ENCODE measurements at places on chromosomes 13 and 19.

GRCh38 chr13:99310382-99311031, 3.3 kb upstream of the GPR183 start:
- no peak for DNase-seq

DNA sequence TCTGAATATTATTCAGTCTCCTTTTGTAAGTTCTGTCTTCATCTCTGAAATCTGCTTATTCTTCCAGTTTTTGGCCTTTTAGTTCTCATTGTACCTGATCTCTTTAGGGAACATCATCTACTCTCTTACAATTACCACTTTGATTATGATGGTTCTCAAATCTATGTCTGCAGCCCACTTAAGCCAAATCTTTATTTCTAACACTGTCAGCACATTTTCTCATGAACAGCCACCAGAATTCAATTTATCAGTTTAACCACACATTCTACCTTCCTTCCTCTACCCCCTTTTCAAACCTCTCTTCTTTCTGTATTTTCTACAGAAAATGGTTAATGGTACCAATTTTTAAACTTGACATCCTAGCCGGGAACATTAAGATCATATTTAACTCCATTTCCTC, 175.3 kb downstream of the FGF14 start:
- no peak for DNase-seq

- DNase-seq = no peak
Observed at GRCh38 chr19:17752865-17753639, 1.8 kb downstream of the FCHO1 start.

DNA sequence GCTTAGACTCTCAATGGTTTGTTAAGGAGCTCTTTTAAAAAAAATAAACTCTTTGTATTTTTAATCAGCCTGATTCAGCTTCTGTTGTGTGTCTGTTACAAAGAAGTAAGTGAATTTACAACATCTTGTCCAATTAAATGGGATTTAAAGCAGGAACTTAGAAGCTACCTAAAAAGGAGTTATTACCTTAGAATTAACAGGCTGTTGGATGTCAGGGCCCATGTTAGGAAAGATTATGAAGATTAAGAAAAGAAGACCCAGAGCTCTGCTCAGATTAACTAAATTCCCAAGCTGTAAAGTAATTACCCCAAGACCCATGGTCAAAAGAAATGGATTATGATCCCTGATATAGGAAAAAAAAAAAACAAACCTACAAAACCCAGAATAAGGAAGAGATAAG, 44.1 kb upstream of the ZNF780A start:
- DNase-seq = no peak

GRCh38 chr19:1847684-1848398, 442 bp downstream of the REXO1 start:
- no peak for DNase-seq

GRCh38 chr19:3225169-3225485, 666 bp downstream of the CELF5 start:
- DNase-seq = no peak
